Stimulated activated CD8-positive, alpha-beta memory T cell treated with anti-CD3 and anti-CD28 coated beads, Interleukin-15, amount 100 ng/mL, for 1 hour (primary cell): ENCODE measurements at places on chromosomes 6 and 20.

- no peak for DNase-seq
Measured at GRCh38 chr20:57600320-57601210, 19.7 kb downstream of the ZBP1 start.

- no peak for DNase-seq
Measured at GRCh38 chr6:167979436-167980139, 17.9 kb upstream of the KIF25 start.

DNA sequence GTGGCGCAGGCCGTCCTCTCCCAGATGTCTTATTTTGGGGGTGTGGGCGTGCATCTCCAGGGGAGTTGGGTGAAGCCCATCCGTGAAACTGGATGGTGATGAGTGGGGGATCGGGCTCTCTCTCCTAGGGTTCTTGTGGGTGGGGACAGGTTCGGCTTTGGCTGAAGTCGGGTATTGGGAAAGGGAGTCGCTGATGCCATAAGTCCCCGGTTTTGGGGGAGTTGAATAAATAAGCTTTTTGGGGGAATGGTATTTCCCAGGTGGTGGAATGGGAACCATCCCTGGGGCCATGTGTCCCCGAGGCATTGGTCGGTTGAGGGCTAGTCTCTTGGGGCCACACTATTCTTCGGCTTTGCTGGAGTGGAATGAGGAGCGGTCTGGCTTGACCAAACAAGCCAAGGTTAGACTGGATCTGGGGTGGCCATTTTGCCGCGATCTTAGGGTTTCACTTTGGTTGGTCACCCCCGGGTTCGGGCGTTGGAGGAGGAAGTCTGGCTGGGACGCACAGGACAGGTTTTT lies 481 bp downstream of the ZNF133 start:
- DNase-seq: no peak

GRCh38 chr6:43338243-43338642 lies 29.6 kb upstream of the CRIP3 start:
- DNase-seq: no peak

- no peak for DNase-seq
Measured at GRCh38 chr6:19269341-19269898, 567.8 kb upstream of the ID4 start.
